ENCODE measurements at places on chromosomes 3 and 15. TPM values are rescaled to one million over a fixed set of nuclear protein-coding genes. Genes with fewer than 3 reads are reported as not detected.
A peak's percentile ranks its signal among the peaks of the same experiment; 100 is the strongest.

GRCh38 chr3:67832817-67833216 is 178.4 kb upstream of the SUCLG2 start:
- no peaks in the 10 kb centered on the region for H3K4me1 ChIP-seq
- no peak for DNase-seq
- H3K36me3 ChIP-seq, result no peaks in the 10 kb centered on the region
- H3K27ac ChIP-seq, result no peak overlapping the region
- H3K27me3 ChIP-seq, result no peaks in the 10 kb centered on the region

DNA sequence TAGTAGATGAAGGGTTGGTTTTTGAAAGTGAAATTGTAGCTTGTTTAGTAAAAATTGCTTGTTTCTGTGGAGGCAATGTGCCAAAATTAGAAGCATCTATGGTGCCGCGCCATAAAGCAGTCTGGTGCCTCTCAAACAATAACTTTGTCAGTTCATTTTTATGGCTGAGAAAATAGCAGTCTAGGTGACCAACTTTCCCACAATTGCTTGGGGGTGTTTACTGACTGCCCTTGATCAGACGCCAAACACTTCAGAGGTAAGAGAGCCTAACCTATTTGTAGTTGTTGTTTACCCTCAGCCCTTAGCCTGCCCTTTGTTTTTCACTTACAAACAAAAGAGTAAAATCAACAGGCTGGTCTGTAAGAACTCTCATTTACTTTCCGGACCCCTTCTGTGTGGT is 174.5 kb downstream of the FNDC3B start:
- DNase-seq, result no peak
- no peak overlapping the region for H3K4me3 ChIP-seq
- H3K36me3 ChIP-seq, result no peaks in the 10 kb centered on the region
- peak overlapping the region; percentile 62 for H3K27ac ChIP-seq

DNA sequence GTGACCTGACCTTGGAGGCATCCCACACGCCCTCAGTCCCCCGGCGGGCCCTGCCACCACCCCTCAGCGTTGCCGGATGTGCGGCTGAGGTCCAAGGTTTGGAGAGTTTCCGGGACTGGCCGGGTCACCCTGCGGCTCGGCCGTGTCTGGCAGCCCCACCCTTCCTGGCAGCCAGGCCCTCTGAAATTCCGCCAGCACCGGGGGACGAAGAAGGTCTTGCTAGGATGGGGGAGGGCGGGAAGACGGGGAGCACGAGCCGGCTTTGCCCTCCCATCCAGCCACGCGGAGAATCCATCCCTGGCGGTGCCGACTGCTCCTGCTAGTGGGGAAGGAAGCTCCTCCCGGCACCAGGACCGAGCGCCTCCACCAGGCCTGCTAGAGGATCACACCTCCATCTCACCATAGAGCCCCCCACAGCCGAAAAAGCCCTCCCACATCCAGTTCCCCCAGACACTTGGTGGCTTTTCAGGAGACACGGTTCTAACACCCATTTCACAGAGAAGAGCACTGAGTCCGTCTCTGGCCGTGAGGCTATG is 81.5 kb downstream of the CPN2 start:
- peaks cover 37% of the 10 kb centered on the region for H3K4me1 ChIP-seq
- no peaks in the 10 kb centered on the region for H3K36me3 ChIP-seq
- no peaks in the 10 kb centered on the region for H3K27me3 ChIP-seq
- no peak overlapping the region for H3K4me3 ChIP-seq
- DNase-seq, result peak; percentile 37

DNA sequence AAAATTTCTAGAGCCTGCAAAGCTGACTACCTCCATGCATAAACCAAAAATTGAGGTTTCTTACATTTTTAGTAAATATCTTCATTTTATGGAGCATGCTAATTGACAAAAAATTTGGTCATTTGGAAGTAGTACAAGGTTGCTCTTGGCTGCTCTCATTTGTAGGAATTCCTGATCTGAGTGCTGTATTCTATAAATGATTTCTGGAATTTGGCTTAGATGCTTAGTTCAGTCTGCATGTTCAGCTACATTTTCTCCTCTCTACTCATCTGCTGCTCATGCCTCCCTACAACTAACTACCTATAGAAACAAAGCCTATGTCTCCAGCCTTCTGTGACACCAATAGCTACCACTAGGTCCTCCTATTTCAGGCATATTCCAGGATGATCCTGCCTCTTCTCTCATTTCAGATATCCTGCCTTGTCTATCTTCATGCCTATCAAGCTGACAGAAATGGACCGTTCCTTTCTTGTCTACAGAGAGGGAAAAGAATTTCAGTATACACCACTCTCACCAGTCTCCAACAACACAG is 901.1 kb downstream of the TBL1XR1 start:
- H3K36me3 ChIP-seq, result no peaks in the 10 kb centered on the region
- H3K27ac ChIP-seq, result no peak overlapping the region
- no peaks in the 10 kb centered on the region for H3K4me1 ChIP-seq
- H3K4me3 ChIP-seq, result no peak overlapping the region
- H3K27me3 ChIP-seq, result no peaks in the 10 kb centered on the region

- no peak for DNase-seq
- H3K36me3 ChIP-seq, result no peaks in the 10 kb centered on the region
- H3K27ac ChIP-seq, result no peak overlapping the region
These were observed 34.5 kb upstream of the RPN1 start for GRCh38 chr3:128684986-128685726.

DNA sequence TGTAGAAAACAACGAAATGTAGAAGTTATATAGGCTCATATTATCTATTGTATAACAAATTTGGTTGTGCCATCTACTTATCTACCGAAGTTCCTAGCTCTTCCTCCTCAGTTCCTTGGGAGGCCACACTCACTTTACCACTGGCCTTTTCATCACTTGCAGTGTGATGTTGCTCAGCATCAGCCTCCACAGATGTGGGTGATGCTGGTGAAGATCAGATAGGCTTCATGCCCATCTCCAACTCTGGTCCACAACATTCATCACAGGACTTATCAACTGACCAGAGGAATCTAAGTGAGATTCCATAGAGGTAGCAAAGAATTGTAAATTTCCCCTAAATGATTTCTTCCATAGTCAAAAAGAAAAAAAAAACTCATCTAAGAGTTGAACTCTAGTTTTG is 8.4 kb downstream of the CD200 start:
- DNase-seq, result no peak
- no peak overlapping the region for H3K4me3 ChIP-seq
- no peaks in the 10 kb centered on the region for H3K36me3 ChIP-seq

DNA sequence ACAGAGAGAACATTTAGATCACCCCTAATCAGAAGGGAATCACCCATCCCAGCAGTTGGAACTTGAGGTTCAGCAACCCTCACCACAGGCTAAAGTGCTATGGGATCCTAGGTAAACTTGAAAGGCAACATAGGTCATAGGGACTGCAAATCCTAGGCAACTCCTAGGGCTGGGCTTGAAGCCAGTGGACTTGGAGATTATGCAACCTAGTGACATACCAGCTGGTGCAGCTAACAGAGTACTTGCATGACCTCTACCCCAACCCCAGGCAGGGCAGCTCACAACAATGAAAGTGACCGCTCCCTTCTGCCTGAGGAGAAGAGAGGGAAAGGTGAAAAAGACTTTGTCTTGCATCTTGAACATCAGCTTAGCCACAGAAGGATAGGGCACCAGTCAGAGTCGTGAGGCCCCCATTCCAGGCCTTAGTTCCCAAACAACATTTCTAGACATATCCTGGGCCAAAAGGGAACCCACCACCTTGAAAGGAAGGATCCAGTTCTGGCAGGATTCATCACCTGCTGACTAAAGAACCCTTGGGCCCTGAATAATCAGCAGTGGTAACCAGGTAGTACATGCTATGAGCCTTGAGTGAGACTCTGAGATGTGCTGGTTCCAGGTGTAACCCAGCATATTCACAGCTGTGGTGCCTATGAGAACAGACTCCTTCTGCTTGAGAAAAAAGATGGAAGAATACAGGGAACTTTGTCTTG is 37.6 kb upstream of the FBN1 start:
- H3K4me3 ChIP-seq, result no peak overlapping the region
- H3K36me3 ChIP-seq, result no peaks in the 10 kb centered on the region
- no peak overlapping the region for H3K27ac ChIP-seq

DNA sequence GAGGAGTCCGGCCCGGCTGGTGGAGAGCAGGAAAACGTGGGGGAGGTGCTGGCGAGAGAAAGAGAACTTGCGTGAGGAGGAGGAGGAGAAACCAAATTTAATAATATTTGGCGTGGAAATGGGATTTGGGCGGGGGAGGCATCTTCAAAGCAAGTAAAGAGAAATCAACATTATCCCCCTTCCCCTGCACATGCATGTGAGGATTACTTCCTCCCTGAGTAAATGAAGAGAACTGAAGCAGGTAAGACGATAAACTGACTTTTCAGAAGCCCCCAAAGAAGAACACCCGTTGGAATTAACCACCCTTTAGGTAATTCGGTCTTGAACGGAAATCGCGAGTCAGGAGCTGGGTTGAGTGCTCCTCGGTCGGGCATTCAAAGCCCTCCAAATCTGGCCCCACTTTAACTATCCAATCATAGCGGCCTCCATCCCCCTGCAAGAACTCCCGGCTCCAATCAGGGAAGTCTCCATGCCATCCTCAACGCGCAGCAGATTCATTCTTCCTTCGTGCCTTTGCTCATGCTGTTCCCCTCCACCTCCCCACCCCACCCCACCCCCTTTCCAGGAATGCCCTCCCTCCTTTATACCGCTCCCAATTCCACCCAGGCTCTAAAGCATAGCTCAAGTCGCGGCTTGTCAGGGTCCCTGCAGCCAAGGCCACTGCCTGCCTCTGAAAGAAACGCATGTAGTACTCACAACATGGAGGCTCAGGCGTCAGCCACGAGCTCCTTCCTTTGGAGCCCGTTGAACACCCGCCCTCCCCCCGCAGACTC is 545 bp upstream of the RFX7 start:
- peak overlapping the region; percentile 53 for H3K4me3 ChIP-seq
- no peaks in the 10 kb centered on the region for H3K36me3 ChIP-seq
- DNase-seq, result peak; percentile 60
- H3K27me3 ChIP-seq, result no peaks in the 10 kb centered on the region
- peaks cover 23% of the 10 kb centered on the region for H3K4me1 ChIP-seq
- peak overlapping the region; percentile 84 for H3K27ac ChIP-seq

DNA sequence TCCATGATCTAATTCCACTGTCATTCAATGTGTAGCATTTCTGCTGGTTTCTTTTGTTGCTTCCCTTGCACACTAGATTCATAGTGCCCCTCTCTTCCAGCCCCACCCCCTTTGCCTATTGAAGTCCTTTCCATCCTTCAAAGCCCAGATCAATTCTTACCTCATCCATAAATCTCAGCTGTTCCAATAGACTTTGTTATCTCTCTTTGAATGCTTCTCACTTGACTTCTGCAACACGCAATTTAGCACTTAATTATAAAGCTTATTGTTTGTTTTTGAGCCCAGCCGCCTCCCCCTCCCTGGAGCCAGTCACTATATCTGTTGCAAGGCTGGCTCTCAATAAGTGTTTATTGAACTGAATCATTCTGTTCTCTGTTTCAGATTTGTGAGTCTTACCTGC is 174.6 kb upstream of the TBL1XR1 start:
- H3K4me1 ChIP-seq, result no peaks in the 10 kb centered on the region
- H3K27ac ChIP-seq, result no peak overlapping the region
- no peaks in the 10 kb centered on the region for H3K27me3 ChIP-seq
- no peak overlapping the region for H3K4me3 ChIP-seq

DNA sequence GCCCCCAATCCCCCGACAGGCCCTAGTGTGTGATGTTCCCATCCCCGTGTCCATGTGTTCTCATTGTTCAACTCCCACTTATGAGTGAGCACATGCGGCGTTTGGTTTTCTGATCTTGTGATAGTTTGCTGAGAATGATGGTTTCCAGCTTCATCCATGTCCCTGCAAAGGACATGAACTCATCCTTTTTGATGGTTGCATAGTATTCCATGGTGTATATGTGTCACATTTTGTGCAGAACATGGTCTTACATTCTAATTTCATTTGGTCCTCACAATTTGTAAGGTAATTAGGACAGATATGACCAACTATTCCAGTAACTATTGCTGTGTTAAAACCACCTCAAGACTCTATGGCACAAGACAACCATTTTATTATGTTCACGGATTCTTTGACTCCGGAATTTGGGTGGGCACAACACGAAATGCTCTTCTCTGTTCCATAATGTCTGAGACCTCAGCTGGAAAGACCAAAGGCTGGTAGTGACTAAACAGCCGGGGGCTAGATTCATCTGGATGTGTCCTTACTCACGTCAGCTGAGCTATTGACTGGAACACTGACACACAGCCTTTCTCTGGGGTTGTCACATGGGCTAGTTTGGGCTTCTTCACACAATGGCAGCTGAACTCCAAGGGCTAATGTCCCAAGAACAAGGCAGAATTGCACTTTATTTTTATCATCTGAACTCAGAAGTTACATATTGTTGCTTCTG is 13.6 kb upstream of the GLCE start:
- no peak overlapping the region for H3K27ac ChIP-seq
- DNase-seq, result no peak
- H3K4me3 ChIP-seq, result no peak overlapping the region
- peaks cover 27% of the 10 kb centered on the region for H3K4me1 ChIP-seq
- H3K27me3 ChIP-seq, result no peaks in the 10 kb centered on the region
- no peaks in the 10 kb centered on the region for H3K36me3 ChIP-seq

GRCh38 chr3:4322635-4323034 is 19.5 kb downstream of the SETMAR start:
- DNase-seq, result peak; percentile 63
- no peak overlapping the region for H3K27ac ChIP-seq
- H3K4me3 ChIP-seq, result no peak overlapping the region
- no peaks in the 10 kb centered on the region for H3K27me3 ChIP-seq

GRCh38 chr3:127589600-127590281 is 792 bp downstream of the TPRA1 start:
- no peaks in the 10 kb centered on the region for H3K27me3 ChIP-seq
- H3K4me3 ChIP-seq, result peak overlapping the region; percentile 41
- peak; percentile 48 for DNase-seq
- peak overlapping the region; percentile 87 for H3K27ac ChIP-seq
- H3K36me3 ChIP-seq, result no peaks in the 10 kb centered on the region

- H3K27me3 ChIP-seq, result no peaks in the 10 kb centered on the region
- no peaks in the 10 kb centered on the region for H3K36me3 ChIP-seq
- no peak overlapping the region for H3K4me3 ChIP-seq
- no peak overlapping the region for H3K27ac ChIP-seq
These were observed 14.5 kb upstream of the PLXND1 start for GRCh38 chr3:129620828-129621559.

DNA sequence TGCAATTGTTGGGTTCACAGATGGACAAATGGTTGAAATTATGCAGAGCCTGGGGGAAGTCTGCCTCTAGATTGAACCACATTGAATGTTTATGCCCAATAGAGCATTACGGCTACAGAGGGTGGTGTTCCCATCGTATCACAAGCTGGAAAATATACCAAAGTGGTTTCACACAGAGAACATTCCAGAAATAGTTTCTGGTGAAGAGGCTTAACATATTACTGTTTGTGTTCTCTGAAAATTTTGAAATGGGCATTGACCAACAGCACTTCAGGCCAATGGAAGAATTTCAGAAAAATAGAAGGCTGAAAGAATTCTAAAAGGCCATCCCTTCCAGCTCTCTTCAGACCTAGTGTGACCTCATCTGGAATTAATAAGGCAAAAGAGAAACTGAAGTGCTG is 203.9 kb downstream of the NEK10 start:
- H3K4me1 ChIP-seq, result peaks cover 6% of the 10 kb centered on the region
- H3K4me3 ChIP-seq, result no peak overlapping the region
- no peaks in the 10 kb centered on the region for H3K27me3 ChIP-seq
- no peaks in the 10 kb centered on the region for H3K36me3 ChIP-seq
- H3K27ac ChIP-seq, result no peak overlapping the region

GRCh38 chr3:143363276-143363675 is 243.7 kb downstream of the CHST2 start:
- no peaks in the 10 kb centered on the region for H3K36me3 ChIP-seq
- H3K4me1 ChIP-seq, result no peaks in the 10 kb centered on the region
- no peaks in the 10 kb centered on the region for H3K27me3 ChIP-seq
- no peak overlapping the region for H3K4me3 ChIP-seq
- H3K27ac ChIP-seq, result no peak overlapping the region

Gene ACVR2B
- 13.1 TPM for total RNA-seq

Gene CPNE9
- not detected for total RNA-seq

Gene DIS3L
- total RNA-seq, result 29.5 TPM

Gene ZDHHC19
- total RNA-seq, result not detected

Gene GATA2
- total RNA-seq, result 2.6 TPM

Gene PIERCE2
- total RNA-seq, result 2.6 TPM

Gene CEMIP
- total RNA-seq, result 2.3 TPM

Gene TMCO5A
- total RNA-seq, result not detected

All from hepatocyte (in vitro differentiated cells).